ENCODE measurements at places on chromosomes 12 and 14.

GRCh38 chr14:52706286-52706685 is 714 bp upstream of the PSMC6 start:
- DNase-seq, result no peak

GRCh38 chr12:55619354-55620138 is 17.1 kb upstream of the OR10P1 start:
- DNase-seq, result no peak

DNA sequence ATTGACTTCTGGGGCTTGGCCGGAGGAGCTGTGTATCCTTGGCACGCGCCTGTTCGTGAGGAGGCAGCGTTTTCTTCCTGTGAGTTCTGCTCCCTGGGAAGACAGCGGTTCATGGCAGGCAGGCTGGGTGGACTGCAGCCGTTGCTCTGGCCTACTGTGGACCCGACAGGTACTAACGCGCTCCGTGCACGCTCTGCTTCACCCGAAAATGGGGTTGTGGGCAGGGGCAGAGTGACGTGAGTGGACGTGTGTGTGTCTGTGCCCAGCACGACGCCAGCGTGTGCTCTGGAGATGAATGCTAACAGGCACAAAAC is 179.1 kb downstream of the KIF26A start:
- DNase-seq, result no peak

GRCh38 chr12:57461276-57461916 is 1.8 kb downstream of the GLI1 start:
- DNase-seq, result no peak

DNA sequence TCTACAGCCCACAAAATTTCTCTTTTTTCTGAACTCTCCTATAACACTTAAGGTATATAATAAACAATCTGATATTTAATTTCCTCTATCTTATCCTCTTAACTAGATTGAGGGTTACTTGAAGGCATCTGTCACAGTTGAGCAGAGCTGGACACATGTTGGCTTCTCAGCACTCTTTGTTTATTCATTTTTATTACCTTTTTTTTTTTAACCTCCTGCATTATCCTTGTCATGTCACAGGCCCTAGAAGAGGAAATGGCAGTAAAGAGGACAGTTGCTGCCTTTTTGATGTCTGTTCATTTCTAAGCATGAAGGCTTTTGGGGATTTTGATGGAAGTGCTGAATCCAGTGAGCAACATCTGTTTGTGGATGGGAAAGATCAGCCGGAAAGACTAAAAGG is 32.5 kb upstream of the EVL start:
- no peak for DNase-seq

GRCh38 chr14:103353362-103353761 is 19.3 kb downstream of the EIF5 start:
- no peak for DNase-seq

DNA sequence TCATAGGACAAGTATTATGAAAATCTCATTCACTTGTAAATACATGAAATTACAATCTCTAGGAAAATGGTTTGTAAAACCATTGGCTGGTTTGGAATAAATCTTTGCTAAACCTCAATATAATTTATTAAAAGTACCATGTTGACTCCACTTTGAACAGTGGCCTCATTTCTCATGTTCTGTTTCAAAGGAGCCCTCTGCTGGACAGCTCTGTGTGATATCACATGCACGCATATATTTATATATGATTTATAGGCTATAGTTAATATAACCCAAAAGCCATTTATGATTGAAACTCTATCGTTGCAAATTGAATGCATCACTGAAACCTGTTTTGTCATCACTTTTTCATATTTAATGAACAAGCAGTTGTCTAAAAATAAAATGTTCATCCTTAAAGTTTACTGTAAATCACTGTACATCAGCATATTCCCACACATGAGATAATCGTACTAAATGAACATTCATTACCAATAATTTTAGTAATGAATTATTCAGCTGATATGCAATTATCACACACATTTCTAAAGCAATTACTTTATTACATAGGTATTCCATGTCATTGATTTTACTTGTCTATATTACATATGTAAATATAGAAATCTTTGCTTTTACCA is 493.8 kb downstream of the NPAS3 start:
- DNase-seq, result no peak

- no peak for DNase-seq
Observed at GRCh38 chr14:32472512-32473463, 143.7 kb downstream of the AKAP6 start.

- DNase-seq, result no peak
Observed at GRCh38 chr12:46908936-46909635, 83.3 kb upstream of the SLC38A4 start.

- no peak for DNase-seq
Observed at GRCh38 chr12:89768586-89769482, 60.2 kb upstream of the ATP2B1 start.

- DNase-seq, result no peak
Observed at GRCh38 chr12:26978801-26979200, 35.4 kb downstream of the TM7SF3 start.

GRCh38 chr12:53093777-53094393 is 3.6 kb upstream of the IGFBP6 start:
- no peak for DNase-seq

DNA sequence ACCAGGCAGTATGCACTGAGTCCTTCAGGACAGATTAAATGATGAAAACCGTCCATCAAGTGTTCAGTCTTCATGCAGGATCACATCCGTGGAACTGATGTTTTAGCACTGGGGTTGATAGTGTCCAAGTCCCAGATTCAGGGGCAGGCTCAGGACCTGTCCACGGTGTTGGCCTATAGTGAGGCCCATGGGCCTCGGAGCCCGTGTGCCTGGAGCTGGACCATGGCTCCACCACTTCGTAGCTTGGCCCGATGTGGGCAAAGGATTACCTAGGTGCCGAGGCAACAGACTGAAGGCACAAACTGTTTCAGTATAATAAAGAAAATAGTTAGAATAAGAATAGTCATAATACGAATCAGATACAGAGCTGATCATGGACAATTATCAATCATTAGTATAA is 41.8 kb downstream of the DDX51 start:
- DNase-seq, result no peak

DNA sequence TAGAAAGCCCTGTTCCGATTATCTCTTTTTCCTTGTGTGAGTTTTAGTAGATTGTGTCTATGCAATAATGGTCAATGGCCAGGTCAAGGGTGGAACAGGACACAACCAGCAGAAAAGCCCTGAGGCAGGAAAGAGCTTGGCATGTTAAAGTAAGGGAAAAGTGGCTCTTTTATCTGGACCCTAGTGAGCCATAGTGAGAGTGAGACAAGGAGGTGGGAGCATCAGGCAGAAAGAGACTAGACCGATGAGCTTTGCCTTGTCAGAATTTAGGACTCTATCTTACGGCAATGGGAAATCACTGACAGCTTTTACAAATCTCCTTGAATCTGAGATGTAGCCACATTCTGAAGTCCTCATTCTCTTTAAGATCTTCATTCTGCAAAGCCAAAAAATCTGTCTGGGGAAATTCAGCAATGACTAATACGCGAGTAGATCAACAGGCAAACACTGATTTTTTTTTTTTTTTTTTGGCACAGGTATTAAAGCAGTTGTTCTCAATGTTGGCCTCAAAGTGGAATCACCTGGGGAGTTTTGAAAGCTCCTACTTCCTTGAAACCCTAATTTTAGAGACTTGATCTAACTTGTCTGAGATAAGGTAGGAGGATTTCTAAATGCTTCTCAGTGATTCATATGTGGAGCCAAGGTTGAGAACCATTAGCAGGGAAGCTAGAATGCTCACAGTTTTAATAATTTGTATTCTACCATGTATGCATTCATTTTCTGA is 33.9 kb downstream of the TMEM19 start:
- DNase-seq, result no peak

DNA sequence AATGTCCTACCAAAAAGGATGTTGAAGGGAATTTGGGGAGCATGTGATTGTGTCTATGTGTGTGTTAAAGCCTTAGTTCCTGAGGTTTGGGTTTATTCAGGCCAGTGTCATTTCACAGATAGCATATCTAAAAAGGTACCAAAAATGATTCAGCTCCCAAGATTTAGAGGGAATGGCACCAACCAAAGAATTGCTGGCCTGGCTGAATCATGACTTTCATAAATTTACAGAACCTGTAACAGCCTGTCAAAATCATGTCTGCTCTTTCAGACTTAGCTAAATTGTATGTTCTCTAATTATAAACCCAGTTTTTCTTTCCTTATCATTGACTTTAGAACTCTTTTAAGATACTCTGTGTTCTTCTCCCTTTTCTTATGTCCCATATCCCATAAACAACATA is 231.5 kb downstream of the NUBPL start:
- DNase-seq, result no peak

- DNase-seq, result peak; percentile 69
Observed at GRCh38 chr12:118135788-118136558, at the start of gene PEBP1. PEBP1 (plus strand) TSS chr12:118136124; CDS start chr12:118136210, 86 bp downstream.

DNA sequence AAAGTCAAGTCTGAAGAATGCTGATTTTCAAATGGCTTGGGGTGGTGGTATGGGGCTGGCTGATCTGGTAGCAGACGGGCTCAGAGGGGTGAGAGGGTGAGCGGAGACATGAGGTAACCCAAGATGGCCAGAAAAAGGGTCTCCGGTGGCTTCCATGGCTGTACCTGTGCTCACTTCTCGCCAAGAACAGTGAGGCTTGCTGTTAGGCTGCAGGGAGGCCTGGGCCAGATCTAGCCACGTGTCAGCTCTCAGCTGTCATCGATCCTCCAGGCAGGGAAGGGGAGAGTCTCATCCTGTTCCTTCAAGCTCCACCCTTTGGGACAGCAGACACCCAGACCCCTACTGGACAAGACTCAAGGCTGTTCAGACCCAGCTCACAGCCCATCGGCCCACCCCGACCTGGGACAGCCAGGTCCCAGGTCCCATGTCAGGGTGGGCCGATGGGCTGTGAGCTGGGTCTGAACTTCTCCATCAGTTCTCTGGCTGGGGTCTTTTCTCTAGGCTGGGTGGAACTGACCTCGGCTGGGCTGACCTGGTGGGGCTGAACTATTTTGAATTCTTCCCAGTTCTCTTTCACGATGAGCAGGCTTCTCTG is 9.0 kb downstream of the LRTM2 start:
- no peak for DNase-seq

DNA sequence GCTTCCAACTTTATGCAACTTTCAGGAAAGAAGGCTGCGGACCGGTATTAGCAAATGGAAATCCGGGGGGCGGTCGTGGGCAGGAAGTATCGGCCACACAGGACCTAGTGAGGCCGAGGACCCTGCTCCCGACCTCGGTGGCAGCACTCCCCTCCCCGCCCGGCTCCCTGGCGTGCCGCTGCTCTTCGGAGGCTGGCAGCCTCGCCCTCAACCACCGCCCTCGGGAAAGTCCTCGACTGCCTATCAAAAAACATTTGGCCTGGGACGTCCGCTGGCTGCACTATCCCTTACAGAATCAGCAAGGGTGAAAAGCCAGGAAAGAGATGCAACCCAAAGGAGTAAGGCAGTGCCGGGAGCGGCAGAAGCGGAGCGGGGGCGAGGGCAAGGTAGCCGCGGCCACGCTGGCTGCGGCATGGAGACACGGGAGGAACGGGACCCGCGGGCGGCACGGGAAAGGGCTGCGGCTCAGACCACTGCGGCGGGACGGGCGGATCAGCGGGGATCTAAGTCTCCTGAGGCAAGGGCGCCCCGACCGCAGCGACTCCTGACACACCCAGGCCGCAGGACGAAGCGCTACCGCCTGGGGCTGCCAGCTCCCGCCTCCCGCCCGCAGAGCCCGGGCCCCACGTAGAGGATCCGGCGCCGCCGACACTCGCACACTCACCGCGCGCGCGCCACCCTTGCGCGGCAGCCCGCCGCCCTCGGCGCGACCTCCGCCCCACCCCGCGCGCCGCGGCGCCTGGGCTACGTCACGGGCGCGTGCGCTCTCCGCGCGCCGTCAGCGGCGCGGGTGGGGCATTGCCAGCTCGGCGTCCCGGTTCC is at the start of the genes BBOF1 and ENTPD5:
TSS of gene BBOF1 (plus strand) at position 764 of the 822 bp plus-strand sequence. CDS start 130 bp downstream, outside the sequence.
TSS of gene ENTPD5 (minus strand) at position 703 of the 822 bp plus-strand sequence. CDS start 31,186 bp downstream, outside the sequence.
- DNase-seq, result peak; percentile 40

DNA sequence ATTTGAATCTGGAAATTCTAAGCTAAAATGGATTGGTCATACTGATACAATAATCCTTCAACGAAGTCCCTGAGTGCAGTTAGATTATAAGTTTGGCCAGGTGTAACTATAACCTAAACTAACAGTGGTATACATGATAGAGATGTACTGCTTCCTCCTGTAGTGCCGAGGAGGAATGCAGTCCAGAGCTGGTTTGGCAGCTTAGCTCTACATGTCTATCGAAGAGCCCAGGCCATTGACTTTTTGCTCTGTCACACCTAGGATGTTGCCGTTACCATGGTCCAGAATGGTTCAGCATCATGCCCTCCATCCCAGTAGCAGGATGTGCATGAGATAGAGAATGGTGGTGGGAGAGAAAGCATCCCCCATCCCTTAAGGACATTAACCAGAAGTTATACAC is 318.1 kb downstream of the ZFP36L1 start:
- no peak for DNase-seq

- no peak for DNase-seq
Observed at GRCh38 chr14:55734731-55735130, 154.7 kb downstream of the KTN1 start.

DNA sequence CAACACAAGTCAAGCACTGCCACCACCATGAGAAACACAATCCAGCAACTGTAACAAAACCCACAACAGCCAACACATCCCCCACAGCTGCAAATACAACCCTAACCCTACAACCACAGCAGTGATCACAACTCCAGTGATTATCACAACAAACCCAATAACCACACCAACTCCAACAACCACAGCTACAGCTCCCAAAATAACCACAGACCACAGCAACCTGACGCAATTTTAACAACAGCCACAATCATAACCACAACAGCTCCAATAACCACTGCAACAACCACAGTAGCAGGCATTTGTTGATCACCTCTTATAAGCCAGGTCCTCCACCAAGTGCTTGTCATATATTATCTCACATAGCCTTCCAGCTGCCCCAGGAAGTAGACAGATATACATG is 42.2 kb upstream of the FAM181A start:
- no peak for DNase-seq

- DNase-seq, result no peak
Observed at GRCh38 chr12:104712477-104712876, 245.6 kb downstream of the SLC41A2 start.

- DNase-seq, result no peak
Observed at GRCh38 chr12:67617629-67618028, 30.9 kb upstream of the DYRK2 start.

DNA sequence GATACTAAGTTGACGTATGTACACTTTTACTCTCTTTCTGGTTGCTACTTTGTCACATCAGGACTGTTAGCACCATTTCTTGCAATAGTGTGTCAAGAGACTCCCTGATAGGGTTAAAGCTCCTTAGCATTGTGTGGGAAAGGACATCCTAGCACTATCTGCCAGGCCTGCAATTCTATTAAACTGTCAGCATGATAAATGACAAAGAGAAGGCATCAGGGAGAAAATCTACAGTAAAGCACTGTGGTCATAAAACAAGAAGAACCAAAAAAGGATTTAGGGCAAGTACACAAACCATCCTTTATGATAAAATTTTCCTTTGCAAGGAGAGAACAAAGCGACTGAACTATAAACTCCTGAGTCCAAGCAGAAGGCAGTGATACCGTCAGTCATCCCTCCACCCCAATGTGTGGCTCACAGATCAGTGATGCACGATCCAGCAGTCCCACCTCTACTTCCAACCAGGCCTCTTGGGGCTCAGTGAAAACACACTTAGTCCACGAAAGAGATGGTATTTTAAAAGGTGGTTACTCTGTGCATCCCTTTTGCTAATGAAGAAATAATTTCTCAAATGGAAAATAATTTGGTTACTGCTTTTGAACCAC is 31.4 kb upstream of the SLC35F4 start:
- DNase-seq, result no peak

Measured in thoracic aorta (tissue), 2 donors.